ENCODE measurements at places on chromosomes 2 and 18.

DNA sequence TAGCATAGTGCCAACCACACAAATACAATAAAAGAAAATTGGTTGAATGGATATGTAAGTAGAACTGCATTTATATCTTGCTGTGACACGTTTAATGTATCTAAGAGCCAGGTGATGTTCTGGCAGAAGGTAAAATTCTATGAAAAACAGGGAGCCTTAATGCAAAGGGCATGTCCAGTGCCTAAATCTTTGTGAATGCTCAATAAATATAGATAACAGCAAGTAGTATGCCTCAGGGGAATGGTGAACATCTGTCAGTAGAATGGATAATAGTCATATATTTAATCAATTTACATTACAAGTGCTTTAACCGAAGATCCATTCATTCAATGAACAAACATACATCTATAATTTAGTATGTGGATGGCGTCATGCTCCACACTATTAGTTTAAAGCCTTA is 43.7 kb upstream of the NYAP2 start:
- DNase-seq, result no peak

GRCh38 chr2:121075006-121075551 is 209.9 kb downstream of the TFCP2L1 start:
- DNase-seq, result no peak

GRCh38 chr2:217223222-217223930 is 363.5 kb upstream of the TNP1 start:
- DNase-seq, result peak; percentile 17

DNA sequence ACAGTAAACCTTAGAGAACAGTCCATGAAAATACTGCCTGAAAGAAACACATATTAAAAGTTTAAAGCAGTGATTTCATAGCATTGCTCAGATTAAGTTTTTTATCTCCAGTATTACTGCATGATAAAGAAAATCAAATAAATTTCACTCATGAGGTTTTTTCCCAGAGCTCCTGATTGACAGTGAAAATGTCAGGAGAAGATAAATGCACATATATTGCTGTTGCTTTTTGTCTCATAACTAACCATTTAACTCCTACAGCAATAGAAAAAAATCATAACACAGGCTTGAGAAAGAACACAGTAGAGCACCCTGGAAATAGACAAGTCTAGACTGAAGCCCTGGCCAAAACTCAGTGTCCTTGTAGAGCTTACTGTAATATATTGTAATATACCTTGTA is 391.0 kb downstream of the TMX3 start:
- DNase-seq, result no peak

DNA sequence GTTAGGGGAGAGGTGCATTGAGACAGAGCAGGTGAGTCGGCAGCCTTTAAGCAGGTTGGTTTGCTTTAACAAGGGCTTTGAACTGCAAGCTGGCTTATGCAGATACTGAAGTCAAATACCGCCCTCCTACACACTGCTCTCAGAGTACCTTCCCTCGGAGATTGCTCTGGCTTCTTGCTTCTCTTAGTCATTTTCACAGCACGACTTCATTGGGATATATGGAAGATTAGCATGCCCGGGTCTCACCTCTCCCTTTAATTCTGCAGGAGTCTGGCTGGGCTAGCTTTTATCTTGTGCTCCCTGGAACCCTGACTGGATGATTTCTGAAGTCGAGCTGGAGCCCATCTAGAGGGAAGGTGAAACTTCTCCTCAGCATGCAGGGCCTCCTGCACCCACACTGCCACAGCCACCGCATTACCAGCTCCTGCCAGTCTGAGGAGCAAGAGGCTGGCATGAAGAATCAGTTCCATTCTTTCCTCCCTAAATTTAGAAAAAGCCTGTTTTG is 395.5 kb upstream of the HNRNPA3 start:
- no peak for DNase-seq

DNA sequence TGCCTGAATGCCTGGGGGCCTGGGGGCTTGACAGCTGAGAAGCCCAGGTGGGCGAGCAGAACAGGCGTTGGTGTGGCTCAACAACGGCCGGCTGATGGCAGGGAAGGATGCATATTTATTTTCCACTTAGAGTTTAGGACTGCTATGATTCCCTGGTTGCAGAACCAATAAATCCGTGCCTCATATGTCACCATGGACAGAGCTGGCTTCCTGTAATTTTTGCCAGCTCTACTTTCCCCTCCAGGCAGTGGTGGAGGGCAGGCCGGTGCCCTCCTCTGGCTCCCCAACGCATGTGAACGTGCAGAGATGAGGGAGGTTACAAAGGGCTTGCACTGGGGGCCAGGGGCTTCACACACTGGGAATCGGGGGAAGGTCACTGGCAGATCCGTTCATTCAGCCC is 18.2 kb downstream of the SAG start:
- no peak for DNase-seq

- DNase-seq, result no peak
Observed at GRCh38 chr2:164599954-164600589, 21.2 kb downstream of the GRB14 start.

DNA sequence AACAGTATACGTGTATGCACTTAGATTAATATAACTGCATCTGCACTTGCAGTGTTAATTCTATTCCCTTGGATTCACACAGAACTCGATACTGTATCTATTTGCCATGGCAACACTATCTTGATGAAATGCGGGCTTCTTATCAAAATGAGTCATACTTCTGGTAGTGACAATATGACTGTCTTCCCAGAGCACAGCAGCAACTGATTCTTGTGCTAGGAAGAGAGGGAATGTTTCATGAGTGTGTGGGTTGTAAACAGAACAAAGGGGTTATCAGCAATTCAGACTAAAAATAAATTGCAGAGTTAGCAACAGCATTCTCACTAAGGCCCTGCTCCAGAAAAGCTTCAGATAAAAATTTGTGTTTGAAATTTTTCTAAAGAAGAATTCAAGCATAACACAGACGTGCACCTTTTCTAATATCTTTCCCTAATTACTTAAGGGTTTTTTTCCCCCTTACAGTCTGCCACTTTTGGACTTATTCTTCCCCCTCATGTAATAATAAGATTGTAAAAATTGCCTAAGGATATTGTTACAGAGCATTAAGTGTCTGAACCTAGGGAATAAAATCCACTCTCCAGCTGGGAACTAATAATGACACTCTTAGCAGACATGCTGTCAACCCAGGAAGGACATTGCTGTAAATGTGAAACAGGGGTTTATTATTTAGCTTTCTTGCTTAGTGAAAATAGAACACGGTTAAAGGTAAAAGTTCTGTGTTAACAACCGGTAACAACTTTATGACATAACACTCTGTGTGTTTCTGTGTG is 99.9 kb upstream of the SLC38A11 start:
- DNase-seq, result no peak

- DNase-seq, result no peak
Observed at GRCh38 chr2:100451734-100452133, 18.5 kb upstream of the NMS start.

- peak; percentile 47 for DNase-seq
Observed at GRCh38 chr2:127695491-127696472, 5.5 kb upstream of the SFT2D3 start.

- no peak for DNase-seq
Observed at GRCh38 chr18:46320928-46321711, 216.9 kb downstream of the HAUS1 start.

- no peak for DNase-seq
Observed at GRCh38 chr2:233084488-233084887, 24.3 kb downstream of the INPP5D start.

- DNase-seq, result peak; percentile 33
Observed at GRCh38 chr2:169768262-169768995, 30.2 kb upstream of the SSB start.

GRCh38 chr2:239329284-239329971 is 71.4 kb downstream of the HDAC4 start:
- DNase-seq, result no peak

GRCh38 chr2:45259138-45259537 is 249.9 kb upstream of the SIX2 start:
- no peak for DNase-seq

DNA sequence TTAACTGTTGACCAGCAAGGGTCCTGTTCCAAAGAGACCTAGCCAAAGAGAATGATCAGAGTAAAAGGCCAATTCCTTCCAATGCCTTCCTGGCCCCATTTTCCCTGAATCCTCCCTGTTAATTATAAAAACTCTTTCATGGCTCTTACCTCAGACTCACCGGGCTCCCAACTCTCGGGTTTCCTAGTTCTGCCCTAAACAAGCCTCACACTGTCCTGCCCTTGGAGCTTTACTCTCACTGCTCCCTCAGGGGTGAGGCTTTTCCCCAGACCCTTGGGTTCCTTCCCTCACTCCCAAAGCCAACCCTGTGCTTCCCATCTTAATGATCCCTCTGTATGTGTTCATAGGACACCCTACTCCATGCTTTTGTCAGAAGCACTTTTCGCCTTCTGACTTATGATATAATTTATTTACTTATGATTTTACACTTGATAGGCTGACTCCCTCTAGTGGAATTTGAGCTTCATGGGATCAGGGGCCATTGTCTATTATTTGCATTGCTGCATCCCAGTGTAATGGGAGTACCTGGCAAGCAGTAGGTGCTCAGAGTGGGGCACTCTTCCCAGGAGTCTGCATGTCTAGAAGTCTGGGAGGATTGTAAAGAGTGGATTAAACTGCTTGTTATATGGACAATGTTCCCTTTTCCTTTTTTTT is 29.9 kb upstream of the ZNG1B start:
- DNase-seq, result no peak

GRCh38 chr18:71304856-71305255 is 1016.0 kb downstream of the SOCS6 start:
- DNase-seq, result no peak

DNA sequence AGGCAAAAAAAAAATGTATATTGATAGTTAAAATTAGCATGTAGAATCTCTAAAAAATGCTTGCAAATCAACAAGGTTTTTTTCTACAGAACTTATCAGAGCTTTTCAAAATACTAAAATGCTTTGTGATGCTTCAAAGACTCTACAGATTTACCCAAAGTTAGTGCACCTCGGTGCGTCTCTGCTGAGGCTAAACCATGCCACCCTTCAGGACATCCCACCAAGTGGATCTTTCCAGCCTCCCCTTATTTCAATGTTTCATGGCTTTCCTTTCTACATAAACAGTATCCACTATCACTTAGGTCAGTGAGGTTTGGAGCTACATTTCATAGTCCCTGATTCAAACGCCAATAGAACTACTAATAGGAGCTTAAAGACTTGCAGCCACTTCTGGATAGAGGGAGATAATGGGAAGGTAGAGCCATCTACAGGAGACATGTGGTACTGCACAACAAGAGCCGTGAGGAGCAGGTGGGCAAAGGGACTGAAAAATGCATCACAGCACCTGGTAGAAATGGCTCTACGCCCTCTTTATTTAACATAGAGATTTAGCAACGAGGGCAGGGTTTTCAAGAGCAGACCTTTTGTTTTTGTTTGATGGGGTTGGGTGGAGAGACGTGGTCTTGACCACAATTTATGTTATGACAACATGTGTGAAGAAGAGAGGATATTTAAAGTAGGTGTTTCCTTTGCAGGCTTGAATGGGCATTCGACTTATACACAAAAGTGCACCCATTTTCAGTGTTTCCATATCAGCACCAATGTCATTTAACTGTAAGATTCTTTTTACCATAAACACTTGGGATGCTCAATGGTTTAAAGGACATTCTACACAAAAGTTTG is 56.1 kb upstream of the SLC35G4 start:
- DNase-seq, result no peak
